Common myeloid progenitor, CD34-positive (primary cell): ENCODE measurements at places on chromosomes 7 and 10.

GRCh38 chr10:1598393-1599153 lies 138.8 kb downstream of the ADARB2 start:
- DNase-seq = no peak
- H3K4me1 ChIP-seq = no peaks in the 10 kb centered on the region
- no peaks in the 10 kb centered on the region for H3K36me3 ChIP-seq

DNA sequence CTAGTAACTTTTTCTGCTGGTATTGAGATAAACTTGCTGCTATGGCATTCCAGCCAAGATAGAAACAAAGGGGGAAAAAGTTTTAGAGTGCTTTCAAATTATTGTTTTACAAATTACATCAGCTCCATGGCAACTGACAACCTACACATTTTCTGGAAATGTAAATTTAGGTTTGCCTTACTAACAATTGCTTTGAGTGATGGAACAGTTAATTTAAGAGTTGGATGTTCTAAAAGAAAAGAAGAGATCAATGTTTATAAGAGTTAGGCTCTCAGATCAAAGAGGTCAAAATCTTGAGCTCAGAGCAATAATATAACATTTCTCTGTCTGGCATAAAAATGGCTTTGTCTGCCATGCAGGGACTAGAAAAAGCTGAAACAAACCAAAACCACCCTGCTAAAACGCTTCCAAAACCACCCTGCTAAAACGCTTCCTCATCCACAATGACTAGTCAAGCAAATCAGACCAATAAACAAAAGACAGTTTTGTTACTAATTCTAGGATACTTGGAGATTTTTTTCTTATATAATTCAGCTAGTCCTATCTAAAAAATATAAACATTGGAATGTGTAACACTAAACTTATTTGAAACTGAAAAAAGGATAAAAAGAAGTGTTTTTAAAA lies 32.3 kb downstream of the ORC5 start:
- H3K27ac ChIP-seq = no peak overlapping the region
- no peaks in the 10 kb centered on the region for H3K4me1 ChIP-seq
- no peak for DNase-seq
- H3K36me3 ChIP-seq = peaks cover 28% of the 10 kb centered on the region

GRCh38 chr7:74051193-74051592 lies 23.2 kb downstream of the ELN start:
- H3K4me1 ChIP-seq = no peaks in the 10 kb centered on the region
- H3K27ac ChIP-seq = no peak overlapping the region
- H3K36me3 ChIP-seq = peaks cover 51% of the 10 kb centered on the region
- H3K4me3 ChIP-seq = no peak overlapping the region

GRCh38 chr7:129774871-129775694 lies 163.6 kb downstream of the NRF1 start:
- H3K4me1 ChIP-seq = peaks cover 33% of the 10 kb centered on the region
- no peak overlapping the region for H3K4me3 ChIP-seq
- DNase-seq = no peak
- H3K36me3 ChIP-seq = no peaks in the 10 kb centered on the region
- H3K27me3 ChIP-seq = peaks cover 20% of the 10 kb centered on the region

DNA sequence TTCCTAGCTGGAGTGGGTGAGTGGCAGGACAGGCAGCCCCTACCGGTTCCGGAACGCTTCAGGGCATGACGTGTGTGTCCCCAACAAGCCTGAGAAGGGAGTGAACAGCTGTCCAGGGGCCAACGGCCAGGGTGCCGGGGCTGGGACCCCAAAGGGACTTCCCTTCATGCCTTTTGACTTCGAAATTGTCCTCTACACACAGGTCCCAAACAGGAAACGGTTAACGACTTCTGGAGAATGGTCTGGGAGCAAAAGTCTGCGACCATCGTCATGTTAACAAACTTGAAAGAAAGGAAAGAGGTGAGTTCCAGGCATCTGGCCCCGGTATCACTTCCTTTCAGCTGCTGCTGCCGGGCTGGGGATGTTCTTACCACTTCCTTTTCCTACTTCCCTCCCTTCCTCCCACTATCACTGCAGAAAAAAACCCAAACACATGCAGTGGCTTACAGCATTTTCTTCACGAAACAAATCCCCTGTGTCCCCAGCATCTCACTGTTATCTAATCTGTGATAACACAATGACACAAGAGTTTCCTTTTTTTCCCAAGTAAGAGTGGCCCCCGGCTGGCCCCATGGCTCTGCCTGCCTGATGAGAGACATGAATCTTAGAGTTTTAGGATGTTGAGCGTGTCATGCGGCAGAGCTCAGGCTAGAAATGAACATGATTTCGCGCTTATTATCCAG lies 63.2 kb downstream of the MKI67 start:
- H3K4me3 ChIP-seq = no peak overlapping the region
- H3K27ac ChIP-seq = peak overlapping the region; percentile 20
- no peaks in the 10 kb centered on the region for H3K27me3 ChIP-seq
- H3K36me3 ChIP-seq = peaks cover 26% of the 10 kb centered on the region
- peaks cover 54% of the 10 kb centered on the region for H3K4me1 ChIP-seq
- DNase-seq = peak; percentile 70

DNA sequence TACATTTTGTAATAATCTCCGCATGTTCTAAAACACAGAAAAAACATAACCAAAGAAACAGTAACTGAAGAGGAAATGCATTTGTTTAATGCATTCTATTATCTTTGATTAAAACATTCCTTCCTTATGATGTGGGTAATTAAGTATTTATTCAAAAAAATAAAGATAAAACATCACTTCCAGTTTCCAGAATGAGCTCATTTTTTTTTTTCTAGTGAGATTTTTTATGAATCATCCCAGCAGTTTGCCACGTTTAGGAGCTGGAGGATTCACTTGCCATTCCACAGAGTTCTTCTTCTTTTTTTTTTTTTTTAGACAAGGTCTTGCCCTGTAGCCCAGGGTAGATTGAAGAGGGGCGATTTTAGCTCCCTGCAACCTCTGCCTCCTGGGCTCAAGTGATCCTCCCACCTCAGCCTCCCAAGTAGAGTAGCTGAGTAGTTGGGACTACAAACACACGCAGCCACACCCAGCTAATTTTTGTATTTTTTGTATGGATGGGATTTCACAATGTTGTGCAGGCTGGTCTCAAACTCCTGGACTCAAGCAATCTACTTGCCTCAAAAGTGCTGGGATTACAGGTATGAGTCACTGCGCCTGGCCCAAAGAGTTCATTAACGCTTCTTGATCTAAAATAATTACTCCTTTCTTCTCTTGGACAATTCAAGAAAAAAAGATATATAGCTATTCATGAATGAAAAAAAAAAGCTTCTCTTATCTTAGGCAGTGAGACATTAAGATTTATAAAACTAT lies 177.3 kb downstream of the DKK1 start:
- H3K27me3 ChIP-seq = no peaks in the 10 kb centered on the region
- no peak for DNase-seq
- no peak overlapping the region for H3K4me3 ChIP-seq
- no peak overlapping the region for H3K27ac ChIP-seq
- H3K4me1 ChIP-seq = no peaks in the 10 kb centered on the region

DNA sequence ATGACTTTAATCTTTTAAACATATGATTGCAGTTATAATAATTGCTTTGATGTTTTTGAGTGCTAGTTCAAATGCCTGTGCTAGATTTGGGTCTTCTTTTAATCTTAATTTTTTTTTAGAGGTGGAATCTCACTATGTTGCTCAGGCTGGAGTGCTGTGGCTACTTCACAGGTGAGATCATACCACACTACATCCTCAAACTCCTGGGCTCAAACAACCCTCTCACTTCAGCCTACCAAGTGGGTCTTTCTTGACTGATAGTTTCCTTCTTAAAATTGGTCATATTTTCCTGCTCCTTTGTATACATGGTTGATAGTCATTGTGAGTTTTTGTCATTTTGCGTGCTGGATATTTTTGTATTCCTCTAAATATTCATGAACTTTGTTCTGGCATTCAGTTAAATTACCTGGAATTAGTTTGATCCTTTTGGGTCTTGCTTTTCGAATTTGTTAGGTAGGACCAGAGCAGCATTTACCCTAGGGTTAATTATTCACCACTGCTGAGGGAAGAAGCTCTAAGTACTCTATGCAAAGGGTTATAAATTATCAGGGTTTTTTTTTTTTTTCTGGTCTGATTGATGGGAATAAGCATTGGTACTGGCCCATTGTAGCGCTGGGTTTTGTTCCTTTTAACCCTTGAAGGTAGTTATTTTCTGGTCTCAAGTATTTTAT lies 12.1 kb upstream of the TCAF1 start:
- no peak overlapping the region for H3K4me3 ChIP-seq
- H3K27ac ChIP-seq = no peak overlapping the region
- no peaks in the 10 kb centered on the region for H3K36me3 ChIP-seq
- H3K27me3 ChIP-seq = no peaks in the 10 kb centered on the region
- DNase-seq = no peak
- no peaks in the 10 kb centered on the region for H3K4me1 ChIP-seq

DNA sequence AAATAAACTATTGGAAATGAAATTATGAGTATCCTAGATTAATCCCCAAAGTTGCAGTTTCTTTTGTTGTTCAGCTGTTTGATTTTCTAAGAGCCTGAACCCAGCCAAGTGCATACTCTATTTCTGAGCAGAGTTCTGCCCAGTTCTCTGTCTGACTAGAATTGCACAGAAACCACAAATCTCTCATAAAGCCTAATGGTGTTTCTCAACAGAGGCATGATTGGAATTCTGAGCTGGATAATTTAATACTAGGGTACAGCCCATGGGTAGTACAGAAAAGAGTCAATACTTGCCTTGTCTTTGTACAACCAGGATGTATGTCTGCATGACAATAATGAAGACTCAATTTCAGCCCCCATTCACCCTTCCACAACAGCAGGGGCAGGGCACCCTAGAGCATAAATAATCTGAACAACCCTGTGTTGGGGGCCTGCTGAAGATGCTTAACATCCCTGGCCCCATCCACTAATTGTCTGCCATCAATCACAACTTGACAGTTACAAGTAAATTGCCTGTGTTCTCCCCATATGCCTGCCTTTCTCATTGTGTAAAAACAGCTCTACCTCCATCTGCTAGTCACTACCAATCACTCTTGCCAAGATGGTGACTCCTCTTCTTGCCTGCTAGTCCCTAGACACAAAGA lies 114.4 kb downstream of the NPSR1 start:
- H3K27me3 ChIP-seq = no peaks in the 10 kb centered on the region
- no peak overlapping the region for H3K4me3 ChIP-seq
- no peak for DNase-seq
- H3K4me1 ChIP-seq = no peaks in the 10 kb centered on the region
- H3K27ac ChIP-seq = no peak overlapping the region
- no peaks in the 10 kb centered on the region for H3K36me3 ChIP-seq

DNA sequence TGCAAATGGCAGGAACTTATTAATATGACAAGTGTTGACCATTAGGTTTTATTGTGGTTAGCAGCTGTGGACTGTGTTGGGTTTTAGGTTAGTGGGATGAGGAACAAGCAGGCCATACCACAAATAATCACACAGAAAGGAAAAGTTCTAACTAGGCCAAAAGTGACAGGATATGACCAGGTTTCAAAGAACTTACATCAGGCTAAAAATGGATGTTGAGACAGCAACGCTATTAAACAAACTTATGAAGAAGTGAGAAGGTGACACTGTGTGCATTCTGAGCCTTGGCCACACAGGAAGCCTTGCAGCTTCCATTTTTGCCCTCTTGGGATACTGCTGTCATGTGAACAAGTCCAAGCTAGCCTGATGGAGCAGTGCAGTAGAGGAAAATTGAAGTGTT lies 568.8 kb downstream of the HTR7 start:
- no peaks in the 10 kb centered on the region for H3K4me1 ChIP-seq
- H3K27me3 ChIP-seq = no peaks in the 10 kb centered on the region
- H3K36me3 ChIP-seq = no peaks in the 10 kb centered on the region
- no peak overlapping the region for H3K27ac ChIP-seq
- H3K4me3 ChIP-seq = no peak overlapping the region
- DNase-seq = no peak

DNA sequence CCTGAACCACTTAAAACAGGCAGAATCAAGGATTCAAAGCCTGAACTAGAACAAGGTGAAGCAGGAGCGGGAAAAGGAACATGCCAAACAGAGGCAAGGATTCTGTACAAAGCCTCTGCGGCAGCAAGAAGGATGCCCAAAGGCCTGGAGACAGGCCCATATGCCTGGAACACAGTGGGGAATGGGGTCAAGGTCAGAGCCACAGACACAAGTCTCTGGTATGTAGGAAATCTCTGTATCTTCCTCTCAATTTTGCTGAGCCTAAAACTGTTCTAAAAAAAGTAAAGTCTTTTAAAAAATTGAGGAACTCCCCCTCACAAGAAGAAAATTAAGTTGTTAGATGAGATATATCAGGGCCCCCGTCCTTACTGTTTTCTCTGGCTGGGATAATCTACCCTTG lies 175.9 kb upstream of the GHITM start:
- no peak overlapping the region for H3K4me3 ChIP-seq
- DNase-seq = no peak
- H3K27me3 ChIP-seq = no peaks in the 10 kb centered on the region
- no peaks in the 10 kb centered on the region for H3K36me3 ChIP-seq

GRCh38 chr7:66377045-66377444 lies 171.9 kb downstream of the TPST1 start:
- DNase-seq = no peak
- H3K27me3 ChIP-seq = no peaks in the 10 kb centered on the region
- H3K4me1 ChIP-seq = peaks cover 11% of the 10 kb centered on the region
- H3K36me3 ChIP-seq = no peaks in the 10 kb centered on the region
- H3K27ac ChIP-seq = no peak overlapping the region

DNA sequence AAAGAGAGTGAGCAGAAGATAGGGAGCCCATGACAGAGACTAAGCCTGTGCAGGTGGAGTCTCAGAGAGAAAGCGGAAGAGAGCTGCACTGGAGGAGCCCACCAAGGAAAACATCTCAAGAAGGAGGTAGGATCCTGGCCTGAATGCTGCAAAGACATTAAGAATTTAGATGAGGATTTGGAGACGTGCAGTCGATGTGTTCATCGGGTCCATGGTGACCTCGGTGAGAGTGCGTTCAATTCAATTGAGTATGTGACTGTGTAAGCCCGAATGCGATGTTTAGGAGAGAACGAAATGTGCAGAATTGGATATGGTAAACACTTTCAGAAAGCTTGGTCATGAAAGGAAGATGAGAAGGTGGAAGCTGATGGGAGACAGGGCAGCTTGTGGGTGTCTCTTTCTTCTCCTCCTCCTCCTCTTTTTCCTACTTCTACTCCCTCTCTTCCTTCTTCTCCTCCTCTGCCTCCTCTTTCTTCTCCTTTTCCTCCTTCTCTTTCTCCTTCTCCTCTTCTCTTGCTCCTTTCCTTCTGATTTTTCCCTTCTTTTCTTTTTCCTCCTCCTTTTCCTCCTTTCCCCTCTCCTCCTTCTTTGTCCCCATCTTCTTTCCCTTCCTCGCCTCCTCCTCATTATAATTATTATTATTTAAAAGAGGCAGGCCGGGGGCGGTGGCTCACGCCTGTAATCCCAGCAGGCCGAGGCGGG lies 276.0 kb downstream of the RPS24 start:
- H3K4me3 ChIP-seq = no peak overlapping the region
- no peaks in the 10 kb centered on the region for H3K4me1 ChIP-seq
- no peak overlapping the region for H3K27ac ChIP-seq
- no peaks in the 10 kb centered on the region for H3K27me3 ChIP-seq
- no peaks in the 10 kb centered on the region for H3K36me3 ChIP-seq
- no peak for DNase-seq

DNA sequence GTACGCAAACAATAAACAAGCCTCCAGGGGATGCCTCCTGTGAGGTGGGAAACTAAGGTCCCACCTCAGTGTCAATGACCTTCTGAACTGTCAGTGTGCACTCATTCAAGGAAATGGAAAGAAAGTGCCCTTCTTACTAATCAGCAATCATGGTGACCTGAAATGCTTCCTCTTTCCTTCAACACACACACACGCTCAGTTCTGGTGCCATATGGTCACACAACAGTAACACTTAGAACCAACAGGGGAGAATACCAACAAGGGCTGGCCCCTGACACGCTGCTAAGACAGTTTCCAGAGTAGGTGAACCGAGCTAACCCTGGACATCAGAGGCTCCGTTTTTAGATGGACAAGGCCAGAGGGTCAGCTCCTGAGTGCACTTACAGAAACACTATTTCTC lies 42.1 kb upstream of the EFCAB10 start:
- no peaks in the 10 kb centered on the region for H3K4me1 ChIP-seq
- H3K36me3 ChIP-seq = peaks cover 71% of the 10 kb centered on the region
- no peaks in the 10 kb centered on the region for H3K27me3 ChIP-seq
- no peak overlapping the region for H3K4me3 ChIP-seq
